SK-N-SH (cell line): ENCODE measurements at places on chromosomes 1 and 21.

DNA sequence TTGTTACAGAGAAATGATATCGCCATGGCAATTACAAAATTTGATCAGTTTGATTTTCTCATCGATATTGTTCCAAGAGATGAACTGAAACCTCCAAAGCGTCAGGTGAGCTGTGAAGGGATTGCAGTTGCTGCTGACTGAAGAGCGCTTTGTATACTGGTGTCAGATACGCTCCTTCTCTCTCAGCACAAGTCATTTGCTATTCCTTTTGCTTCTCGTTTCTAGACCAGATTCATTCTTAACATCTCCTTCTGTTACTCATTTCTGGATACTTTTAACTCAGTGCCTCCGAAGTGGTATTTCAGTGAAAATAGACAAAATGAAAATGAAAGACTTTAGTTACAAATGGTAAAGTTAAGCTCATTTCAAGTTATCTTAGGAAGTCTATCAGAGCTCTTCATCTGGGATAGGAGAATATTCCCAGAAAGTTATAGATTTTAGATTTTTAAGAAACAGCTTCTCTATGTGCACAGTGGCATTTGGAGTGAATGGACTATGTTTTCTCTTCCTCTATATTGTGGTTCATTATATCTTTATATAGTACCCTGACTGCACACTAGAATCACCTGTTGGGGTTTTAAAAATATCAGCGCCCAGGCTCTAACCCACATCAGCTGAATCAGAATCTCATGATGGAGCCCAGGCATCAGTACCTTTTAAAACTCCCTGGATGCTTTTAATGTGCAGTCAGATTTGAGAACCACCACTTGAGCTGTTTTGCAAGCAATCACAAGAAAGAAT, 30.3 kb upstream of the KCNQ4 start:
- H3K36me3 ChIP-seq: peaks cover 61% of the 10 kb centered on the region
- no peak for DNase-seq
- no peaks in the 10 kb centered on the region for H3K4me1 ChIP-seq
- H3K4me3 ChIP-seq: no peak overlapping the region
- H3K27me3 ChIP-seq: no peaks in the 10 kb centered on the region
- no peak overlapping the region for H3K27ac ChIP-seq

- H3K4me1 ChIP-seq: no peaks in the 10 kb centered on the region
- H3K27me3 ChIP-seq: peaks cover 11% of the 10 kb centered on the region
- DNase-seq: peak; percentile 69
- H3K4me3 ChIP-seq: no peak overlapping the region
- H3K36me3 ChIP-seq: no peaks in the 10 kb centered on the region
Observed at GRCh38 chr1:21655748-21656147, 13.4 kb downstream of the RAP1GAP start.

DNA sequence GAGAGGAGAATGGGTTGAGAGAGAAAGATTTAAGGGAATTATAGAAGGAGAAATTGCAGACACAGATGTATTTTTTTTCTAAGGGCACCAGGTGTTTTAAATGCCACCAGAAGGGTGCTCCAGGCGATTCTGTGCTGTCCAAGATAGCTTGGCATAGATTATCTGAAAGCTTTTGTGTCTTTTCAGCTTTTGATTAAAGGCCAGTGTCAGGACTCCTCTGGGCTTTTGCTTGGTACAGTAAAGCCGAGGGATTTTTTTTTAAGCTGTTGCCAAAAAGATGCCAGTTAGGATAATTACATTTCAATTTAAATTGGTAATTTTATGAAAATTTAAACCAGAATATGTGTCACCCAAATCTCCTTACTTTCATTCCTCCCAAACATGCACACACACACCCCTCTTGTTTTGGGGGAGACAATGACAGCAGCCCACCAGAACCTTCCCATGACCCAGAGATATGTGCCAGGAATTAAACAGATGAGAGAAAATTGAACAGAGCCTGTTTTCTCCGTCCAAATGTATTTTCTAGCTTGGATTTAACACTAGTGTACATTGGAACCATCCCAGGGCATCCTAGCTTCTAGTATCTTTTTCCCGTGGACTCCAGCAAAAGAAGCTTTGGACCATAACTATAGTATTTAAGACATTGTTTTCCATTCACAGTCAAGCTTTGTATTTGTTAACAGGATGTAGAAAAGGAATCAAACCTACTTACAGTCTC, 670.7 kb upstream of the CXADR start:
- peak overlapping the region; percentile 58 for H3K27ac ChIP-seq
- peak; percentile 2 for DNase-seq

- DNase-seq: no peak
- H3K36me3 ChIP-seq: no peaks in the 10 kb centered on the region
- peaks cover 3% of the 10 kb centered on the region; the same call in 1 of the 2 replicates for H3K4me1 ChIP-seq
- no peaks in the 10 kb centered on the region for H3K27me3 ChIP-seq
- peak overlapping the region; percentile 75; the same call in 1 of the 2 replicates for H3K27ac ChIP-seq
Observed at GRCh38 chr1:119674835-119675289, 26.8 kb upstream of the ZNF697 start.

DNA sequence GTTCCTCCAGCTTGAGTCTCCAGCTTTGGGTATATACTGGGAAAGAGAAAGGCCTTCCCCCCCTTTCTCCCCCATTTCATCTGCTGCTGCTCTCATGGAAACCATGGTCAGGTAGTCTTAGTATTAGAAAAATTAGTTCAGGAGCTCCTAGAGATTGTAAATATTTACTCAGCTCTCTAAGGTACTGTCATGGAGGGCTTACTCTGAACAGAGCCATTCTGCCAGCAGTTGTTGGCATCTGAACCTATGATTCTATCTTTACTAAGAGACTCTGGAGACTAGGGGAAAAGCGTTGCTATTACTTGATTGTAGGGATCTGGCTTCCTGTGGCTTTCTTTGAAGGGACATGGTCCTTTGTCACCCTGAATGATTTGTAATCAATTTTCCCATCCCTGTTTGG, 6.1 kb downstream of the INTS3 start:
- H3K27me3 ChIP-seq: no peaks in the 10 kb centered on the region
- H3K27ac ChIP-seq: no peak overlapping the region
- H3K4me1 ChIP-seq: peaks cover 9% of the 10 kb centered on the region; the same call in 1 of the 2 replicates
- peaks cover 15% of the 10 kb centered on the region for H3K36me3 ChIP-seq
- no peak for DNase-seq
- no peak overlapping the region for H3K4me3 ChIP-seq

DNA sequence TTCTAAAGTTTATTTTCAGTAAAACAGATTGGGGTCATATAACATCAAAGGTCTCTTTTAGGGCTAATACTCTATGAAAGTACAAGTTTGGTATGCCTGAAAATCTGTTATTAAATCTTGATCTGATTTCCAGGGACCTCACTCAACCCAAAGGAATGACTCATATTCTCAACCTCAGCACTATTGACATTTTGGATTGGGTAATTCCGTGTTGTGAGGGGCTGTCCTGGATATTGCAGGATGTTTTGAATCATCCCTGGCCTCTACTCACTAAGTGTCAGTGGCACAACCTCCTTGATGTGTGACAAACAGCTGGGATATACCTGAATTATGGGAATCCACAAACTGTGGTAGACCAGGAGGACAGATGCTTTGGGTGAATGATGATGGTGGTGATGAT, 51.5 kb upstream of the CYP2J2 start:
- H3K4me3 ChIP-seq: no peak overlapping the region
- H3K4me1 ChIP-seq: no peaks in the 10 kb centered on the region
- no peaks in the 10 kb centered on the region for H3K27me3 ChIP-seq
- DNase-seq: no peak
- H3K36me3 ChIP-seq: no peaks in the 10 kb centered on the region

- DNase-seq: no peak
- peak overlapping the region; percentile 12; the same call in 1 of the 2 replicates for H3K27ac ChIP-seq
- H3K4me3 ChIP-seq: no peak overlapping the region
- H3K27me3 ChIP-seq: no peaks in the 10 kb centered on the region
- no peaks in the 10 kb centered on the region for H3K4me1 ChIP-seq
- no peaks in the 10 kb centered on the region for H3K36me3 ChIP-seq
Observed at GRCh38 chr1:168767894-168768584, 39.0 kb upstream of the DPT start.
